ENCODE measurements at places on chromosomes 7 and 10.

- peak; percentile 39 for DNase-seq
These were observed 323.2 kb upstream of the COBL start for GRCh38 chr7:51639661-51640334.

DNA sequence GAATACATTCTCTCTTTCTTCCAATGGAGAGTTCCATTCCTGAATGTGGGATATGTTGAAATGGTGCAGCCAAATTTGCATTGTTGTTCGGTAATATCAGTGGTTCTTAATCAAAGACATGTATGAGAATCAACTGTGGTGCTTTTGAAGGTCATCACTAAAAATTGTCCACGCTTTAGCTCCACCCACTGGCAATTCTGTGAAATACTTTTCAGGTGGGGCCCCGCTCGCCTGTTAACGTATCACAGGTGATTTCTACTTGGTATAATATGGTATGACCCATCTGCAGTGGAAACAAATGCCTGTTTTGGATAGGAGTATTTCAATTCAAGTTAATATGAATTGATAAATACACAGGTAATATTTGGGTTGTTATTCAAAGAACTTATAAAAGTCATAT lies 178.4 kb downstream of the NSUN6 start:
- no peak for DNase-seq

DNA sequence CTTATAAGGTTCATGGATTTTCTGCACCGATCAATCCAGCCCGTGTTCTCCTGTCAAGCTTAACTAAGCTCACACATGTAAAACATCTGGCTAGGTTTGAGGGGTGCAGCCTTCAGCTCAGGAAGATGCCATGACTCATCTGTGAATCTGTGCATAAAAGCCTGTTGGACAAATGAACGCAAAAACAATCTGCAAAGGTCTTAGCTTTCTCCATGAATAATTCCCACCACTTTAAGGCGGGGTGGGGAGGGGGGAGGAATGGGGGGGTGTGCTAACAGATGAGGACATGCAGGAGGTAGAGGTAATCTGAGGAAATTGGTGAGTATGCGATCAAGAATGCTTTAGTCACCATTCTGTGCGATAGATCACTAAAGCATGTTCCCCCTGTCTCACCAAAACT lies 4.8 kb downstream of the DOCK4 start:
- no peak for DNase-seq

GRCh38 chr10:125107166-125107949 lies 53.0 kb downstream of the CTBP2 start:
- no peak for DNase-seq

DNA sequence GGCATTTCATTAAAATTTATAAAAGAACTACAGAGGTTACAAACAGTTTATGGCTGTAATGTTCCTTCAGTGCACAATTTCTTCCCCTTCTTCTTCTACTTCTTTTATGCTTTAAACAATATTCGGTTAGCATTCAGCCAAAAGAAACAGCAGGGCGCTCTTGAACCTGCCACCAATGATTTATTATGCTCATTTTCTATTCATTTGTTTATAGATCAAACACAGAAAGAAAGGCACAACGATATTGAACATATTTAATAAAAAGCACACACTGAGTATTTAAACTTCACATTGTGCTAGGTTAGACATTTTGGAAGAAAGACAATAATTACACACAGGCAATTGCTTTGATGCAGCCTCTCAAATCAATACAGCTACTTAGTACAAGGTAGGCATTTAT lies 1025.8 kb upstream of the LRRN3 start:
- DNase-seq, result no peak

GRCh38 chr10:97648562-97649404 lies 8.3 kb downstream of the PI4K2A start:
- peak; percentile 78 for DNase-seq

DNA sequence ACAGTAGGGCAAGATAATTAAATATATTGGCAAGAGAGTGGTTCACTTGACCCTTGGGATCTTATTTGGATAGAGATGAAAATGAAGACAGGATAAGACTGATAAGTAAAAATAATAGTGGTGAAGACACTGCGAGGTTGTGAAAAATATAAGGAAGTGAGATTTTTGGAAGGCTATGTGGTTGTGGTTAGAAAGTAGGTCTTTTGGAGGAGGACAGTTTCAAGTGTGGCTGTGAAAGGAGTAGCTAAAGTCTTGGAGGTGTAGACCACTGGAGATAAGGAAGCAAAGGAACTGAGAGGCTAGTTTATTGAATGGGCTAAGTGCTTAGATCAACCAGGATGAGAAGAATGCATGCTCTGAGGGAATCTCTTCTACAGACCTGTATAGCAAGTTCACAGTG lies 11.2 kb downstream of the MIOS start:
- no peak for DNase-seq

GRCh38 chr7:143372070-143372469 lies 9.1 kb upstream of the ZYX start:
- no peak for DNase-seq

DNA sequence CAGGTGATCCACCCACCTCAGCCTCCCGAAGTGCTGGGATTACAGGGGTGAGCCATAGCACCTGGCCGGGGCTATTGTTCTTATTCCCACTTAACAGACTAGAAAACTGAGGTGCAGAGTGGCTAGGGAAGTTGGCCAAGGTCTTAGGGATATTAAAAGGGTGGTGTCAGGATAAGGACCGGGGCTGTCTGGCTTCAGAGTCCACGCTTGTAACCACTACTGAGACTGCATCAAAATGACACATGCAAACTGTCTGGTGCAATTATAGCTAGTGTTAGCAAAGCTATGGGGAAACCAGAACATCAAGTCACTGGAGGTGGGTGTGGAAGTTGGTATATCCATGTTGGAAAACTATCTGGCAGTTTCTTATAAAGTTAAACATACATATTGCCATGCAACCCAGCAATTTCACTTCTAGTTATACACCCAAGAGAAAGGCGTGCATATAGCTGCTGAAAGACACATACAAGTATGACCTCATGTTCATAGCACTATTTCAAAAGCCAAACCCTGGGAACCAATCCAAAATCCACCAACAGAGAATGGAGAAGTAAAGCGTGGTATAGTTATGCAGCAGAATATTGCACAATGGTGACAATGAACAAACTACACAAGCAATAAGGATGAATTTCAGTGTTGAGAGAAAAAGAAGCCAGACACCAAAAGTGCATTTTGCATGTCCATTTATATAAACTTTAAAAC lies 33.9 kb upstream of the EEPD1 start:
- DNase-seq, result no peak

DNA sequence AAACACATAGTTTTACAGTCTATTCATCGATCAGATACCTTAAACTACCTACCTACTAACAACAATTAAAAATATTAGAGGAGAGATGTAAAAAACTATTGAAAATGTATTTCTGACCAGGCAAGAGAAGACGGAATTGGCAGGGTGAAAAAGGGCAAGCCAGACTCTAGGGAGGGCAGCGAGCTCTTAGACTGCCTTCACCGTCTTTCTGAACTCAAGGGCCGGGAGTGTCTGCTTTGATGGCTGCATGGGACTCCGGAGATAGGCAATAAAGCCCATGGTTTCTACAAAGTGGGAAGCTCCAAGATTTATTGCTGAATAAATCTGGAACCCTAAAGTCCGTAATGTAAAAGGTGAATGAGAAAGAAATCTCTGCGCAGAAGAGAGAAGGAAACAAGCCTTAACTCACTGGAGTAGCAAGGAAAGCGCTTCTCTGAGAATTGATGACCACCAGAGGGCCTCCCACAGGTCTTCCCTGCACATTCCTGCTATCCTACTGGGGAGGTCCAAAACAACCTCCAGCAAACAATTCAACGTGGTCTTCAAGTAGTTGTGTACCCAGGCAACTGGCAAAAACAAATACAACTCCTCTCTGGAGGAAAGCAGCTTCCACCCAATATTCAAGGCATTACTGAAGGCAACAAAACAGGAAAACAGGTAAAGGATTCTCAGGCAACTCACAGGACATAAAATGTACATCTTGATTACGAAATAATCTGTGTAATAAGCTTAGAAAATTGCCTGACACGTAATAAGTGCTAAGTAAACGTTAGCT lies 181.3 kb downstream of the SDK1 start:
- DNase-seq, result peak; percentile 69

DNA sequence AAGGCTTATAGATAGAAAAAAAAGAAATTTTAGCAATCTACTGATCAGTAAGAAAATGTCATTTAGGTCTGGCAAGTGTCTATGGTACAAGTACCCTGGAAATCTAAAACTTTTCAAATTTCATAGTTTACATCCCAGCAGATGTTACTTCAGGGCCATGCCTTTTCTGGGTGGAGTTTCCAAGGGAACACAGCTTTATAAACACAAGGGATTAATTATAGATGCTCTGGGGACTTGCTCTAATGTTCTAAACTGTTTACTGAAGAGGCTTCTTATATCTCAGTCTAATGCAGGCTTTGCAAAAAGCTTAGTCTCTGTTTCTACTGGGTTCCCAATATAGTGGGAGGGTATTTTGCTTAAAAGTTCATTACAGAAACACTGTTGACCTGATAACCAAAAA lies 3.1 kb downstream of the CD36 start:
- no peak for DNase-seq

DNA sequence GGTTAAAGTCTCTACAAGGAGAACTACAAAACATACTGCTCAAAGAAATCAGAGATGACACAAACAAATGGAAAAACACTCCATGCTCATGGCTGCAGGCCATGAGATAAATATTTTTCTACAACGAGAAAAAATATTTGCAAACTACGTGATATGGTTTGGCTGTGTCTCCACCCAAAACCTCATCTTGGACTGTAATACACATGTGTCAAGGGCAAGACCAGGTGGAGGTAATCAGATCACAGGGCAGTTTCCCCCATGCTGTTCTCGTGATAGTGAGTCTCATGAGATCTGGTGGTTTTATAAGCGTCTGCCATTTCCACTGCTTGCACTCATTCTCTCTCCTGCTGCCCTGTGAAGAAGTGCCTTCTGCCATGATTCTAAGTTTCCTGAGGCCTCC lies 57.8 kb downstream of the COA1 start:
- no peak for DNase-seq

- DNase-seq, result no peak
These were observed 107.8 kb downstream of the ADARB2 start for GRCh38 chr10:1629326-1630198.

GRCh38 chr10:97171001-97171400 lies 14.8 kb downstream of the SLIT1 start:
- no peak for DNase-seq

- DNase-seq, result no peak
These were observed 68.6 kb downstream of the PDIA4 start for GRCh38 chr7:148959726-148960125.

Data from ACHN (cell line).